Posterior cingulate gyrus (tissue), 11 donors: ENCODE measurements at places on chromosomes 7 and 10.

- no peak for DNase-seq
Measured at GRCh38 chr10:28906415-28906814, 229.1 kb downstream of the BAMBI start.

DNA sequence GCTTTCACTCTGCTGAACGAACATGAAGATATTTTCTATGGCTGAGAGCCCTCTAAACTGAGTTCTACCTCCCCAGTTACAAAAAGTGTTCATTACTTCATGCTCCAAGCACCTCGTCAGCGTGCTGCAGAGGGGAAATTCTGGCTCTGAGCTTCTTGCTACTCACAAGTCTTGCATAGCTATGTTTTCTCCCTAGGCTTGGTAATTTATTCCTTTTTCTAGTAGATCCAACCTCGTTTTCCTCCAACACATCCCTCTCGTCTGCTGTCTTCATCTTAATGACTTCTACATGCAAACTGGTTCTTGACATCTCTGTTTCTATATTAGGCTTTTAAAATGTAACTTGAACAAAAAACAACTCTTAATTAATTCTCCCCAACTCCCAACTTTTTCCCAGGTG lies 1034.5 kb downstream of the REEP3 start:
- no peak for DNase-seq

- no peak for DNase-seq
Measured at GRCh38 chr7:155594163-155594732, 47.9 kb upstream of the CNPY1 start.

DNA sequence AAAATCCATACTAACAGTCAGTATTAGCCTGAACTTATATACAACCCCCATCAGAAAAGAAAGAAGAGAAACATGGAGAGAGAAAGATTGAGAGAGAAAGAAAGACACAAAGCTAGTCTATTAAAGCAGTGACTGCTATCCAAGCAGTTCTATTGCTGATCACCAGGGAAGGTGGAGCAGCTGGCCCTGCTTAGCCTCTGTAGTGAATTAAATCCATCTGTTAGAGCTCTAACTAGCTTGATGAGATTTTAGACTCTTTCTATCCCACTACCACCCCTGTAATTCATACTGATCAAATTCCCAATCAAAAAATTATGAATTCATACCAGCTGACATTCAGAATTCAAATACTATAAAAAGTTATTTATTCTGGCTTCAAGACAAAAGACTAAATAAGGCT lies 486.0 kb upstream of the LRRN3 start:
- DNase-seq, result no peak

DNA sequence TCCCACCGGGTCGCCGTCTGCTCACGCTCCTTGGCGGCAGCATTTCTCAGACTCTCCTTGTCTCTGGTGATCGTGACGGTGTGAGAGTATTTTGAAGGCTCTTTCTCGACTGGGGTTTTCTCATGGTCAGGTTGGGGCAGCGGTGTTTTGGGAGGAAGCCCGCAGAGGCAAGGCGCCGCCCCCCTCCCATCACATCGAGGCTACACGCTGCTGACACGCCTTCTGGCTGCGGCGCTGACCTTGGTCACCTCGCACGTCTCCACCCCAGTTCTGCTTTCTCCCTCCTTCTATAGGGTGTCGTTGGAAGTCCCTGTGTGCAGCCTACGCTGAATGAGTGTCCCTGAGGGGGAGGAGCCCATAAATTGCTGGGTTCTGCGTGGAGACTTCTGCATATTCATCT lies 55.2 kb downstream of the GLRX3 start:
- no peak for DNase-seq

DNA sequence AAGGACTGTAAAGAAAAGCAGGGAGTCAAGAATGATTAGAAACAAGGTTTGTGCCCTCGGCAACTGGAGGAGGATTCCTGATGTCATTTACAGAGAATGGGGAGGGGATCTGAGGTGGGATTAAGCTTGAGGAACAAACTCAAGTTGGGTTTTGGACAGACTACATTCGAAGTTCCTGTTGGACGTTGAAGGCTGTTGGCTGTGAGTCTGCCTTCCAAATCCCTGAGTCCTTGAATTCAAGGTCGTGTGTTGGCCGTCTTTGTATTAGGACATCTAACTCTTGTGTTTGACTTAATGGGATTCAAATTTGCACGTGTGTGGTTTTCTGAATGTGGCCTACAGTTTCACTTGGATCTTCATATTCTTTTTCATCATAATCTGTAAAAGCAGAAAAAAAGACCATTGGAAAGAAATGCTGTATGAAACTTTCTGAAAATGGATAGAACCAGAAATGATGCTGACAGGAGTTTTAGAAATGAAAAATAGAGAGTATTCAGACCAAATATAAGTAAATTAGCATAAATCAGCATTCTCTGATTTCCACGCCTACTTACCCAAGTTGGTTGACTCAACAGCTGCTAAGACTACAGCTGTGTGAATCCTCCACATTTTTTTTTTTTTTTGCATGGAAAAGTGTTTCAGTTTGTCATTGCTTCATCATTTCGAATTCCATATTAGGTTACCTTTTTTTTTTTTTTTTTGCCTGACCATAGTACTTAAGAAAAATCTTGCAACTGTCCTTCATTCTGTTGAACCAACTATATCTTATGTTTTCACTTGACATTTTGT lies 94.8 kb downstream of the KIAA1217 start:
- DNase-seq, result no peak

- no peak for DNase-seq
Measured at GRCh38 chr7:93475811-93476210, 98.7 kb downstream of the CALCR start.

GRCh38 chr7:50665403-50666123 lies 100.4 kb upstream of the DDC start:
- no peak for DNase-seq

GRCh38 chr7:55517191-55517633 lies 55.1 kb downstream of the VOPP1 start:
- DNase-seq, result no peak

DNA sequence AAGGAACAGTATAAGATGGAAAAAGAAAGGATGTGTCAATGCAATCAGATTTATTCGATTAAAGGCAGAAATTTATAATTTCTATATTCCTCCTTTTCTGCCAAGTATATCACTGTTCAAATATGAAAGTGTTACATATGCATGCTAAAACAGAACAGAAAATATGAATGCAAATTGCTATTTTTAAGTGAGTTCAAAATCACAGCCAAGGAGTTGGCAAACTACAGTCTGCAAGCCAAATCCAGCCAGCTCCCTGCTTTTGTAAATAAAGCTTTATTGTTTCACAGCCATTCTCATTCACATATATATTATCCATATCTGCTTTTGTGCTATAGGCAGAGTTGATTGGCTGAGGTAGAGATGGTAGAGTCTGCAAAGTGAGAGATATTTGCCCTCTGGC lies 747.2 kb downstream of the ANKRD7 start:
- no peak for DNase-seq

DNA sequence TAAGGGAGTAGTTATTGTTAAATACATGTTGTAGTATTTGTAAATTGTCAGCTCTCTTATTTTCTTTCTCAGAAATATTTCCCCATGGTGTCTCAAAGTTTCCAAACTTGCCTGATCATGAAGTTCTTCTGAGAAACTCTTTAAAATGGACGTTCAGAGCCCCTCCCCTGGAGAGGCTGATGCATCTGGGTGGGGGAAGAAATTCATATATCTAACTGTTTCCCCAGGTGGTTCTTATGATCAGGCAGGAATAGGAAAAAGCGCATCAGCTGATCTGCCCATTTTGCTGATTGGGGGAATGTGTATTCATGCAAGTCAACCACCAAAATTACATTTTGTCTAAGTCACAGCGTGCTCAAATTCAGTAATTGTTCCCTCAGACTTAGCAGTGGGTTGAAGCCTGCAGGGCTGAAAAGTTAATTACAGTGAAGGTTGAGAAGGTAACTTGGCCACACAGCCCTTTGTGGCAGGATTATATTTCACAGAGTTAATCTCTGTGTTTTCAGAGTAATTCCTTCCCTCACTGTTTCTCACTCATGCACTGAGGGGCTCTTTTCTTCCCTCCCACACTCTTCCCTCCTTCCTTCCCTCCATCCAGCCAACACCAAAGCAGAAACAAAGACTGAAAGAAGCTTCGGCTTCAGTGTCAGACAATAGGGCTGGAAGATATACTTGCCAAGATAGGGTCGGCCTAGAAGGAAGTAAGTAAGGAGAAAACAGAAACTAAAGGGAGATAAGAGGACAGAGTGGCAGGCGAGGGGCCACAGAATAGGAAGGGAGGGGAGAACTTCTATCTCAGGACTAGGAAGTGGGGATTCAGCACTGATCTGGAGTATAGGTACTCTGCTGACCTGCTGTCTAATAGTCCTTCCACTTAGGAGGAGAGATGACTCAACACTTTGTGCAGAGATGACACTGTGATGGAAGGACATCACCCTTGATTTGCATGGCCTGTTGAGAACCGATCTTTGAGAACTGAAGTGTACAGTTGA lies 50.5 kb upstream of the STARD3NL start:
- DNase-seq, result no peak

GRCh38 chr7:157233677-157234076 lies 95.0 kb downstream of the UBE3C start:
- DNase-seq, result no peak

DNA sequence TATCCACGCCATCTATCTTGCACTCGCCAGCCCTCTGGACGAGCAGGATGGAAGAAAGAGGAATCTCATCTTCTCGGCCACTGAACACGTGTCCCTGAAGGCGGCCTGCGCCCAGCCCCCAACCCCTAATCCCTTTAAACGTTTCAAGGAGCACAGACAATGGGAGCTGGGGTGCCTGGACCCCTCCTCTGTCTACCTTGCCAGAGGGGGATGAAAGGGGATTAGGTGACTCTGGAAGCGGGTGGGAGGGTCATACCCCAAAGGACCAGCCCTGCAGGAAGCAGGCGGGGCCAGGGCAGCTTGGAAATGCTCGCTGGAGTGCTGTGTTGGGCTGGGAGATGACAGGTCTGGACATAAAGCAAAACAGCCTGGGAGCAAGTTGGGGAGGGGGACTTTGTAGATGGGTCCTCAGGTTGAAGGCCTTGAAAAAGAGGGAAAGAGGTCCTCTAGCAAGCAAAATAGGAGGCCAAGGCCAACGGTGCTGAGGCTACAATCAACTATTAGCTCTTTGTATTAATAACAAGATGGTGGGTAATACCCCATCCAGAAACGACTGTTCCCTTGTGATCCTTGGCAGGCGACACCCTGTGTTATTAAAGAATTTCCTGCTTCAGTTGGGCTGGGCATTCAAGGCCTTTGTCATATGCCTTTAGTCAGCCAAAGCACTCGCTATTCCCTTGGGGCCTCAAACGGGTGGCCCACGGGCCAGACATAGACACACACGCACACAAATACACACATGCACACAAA lies 126.5 kb upstream of the UNC5B start:
- no peak for DNase-seq

GRCh38 chr7:28847176-28847575 lies 111.0 kb downstream of the TRIL start:
- no peak for DNase-seq

- no peak for DNase-seq
Measured at GRCh38 chr10:44749151-44749550, 162.0 kb upstream of the TMEM72 start.

- DNase-seq, result no peak
Measured at GRCh38 chr7:127527561-127527960, 57.8 kb downstream of the GCC1 start.

DNA sequence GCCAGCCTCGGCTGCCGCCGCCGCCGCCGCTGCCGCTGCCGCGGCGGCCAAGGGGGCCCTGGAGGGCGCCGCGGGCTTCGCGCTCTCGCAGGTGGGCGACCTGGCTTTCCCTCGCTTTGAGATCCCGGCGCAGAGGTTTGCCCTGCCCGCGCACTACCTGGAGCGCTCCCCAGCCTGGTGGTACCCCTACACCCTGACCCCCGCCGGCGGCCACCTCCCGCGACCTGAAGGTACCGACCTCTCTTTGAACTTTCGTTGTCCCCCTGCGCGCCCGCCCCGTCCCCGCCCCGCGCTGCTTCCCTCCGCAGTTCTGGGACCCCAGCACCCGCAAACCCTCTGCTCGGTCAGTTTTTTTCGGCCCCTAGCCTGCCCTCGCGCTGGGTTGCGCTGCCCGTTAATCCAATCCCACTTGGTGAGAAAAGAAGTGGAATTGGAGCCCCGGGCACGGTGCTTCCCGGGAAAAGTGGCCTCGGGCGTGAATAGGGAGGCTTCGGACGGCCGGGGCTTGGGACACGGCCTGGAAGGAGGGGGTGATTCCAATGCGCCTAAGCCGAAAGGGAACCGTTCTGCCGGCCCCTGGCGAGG lies 543 bp downstream of the HMX3 start:
- no peak for DNase-seq

- DNase-seq, result no peak
Measured at GRCh38 chr7:3274131-3274530, 26.9 kb upstream of the SDK1 start.

GRCh38 chr7:153100691-153101237 lies 341.2 kb downstream of the ACTR3B start:
- no peak for DNase-seq

- no peak for DNase-seq
Measured at GRCh38 chr10:131024259-131025131, 287.0 kb downstream of the TCERG1L start.

- DNase-seq, result no peak
Measured at GRCh38 chr10:78212786-78213175, 179.1 kb downstream of the RPS24 start.

GRCh38 chr7:44505595-44505994 lies 15.1 kb upstream of the NUDCD3 start:
- DNase-seq, result no peak

DNA sequence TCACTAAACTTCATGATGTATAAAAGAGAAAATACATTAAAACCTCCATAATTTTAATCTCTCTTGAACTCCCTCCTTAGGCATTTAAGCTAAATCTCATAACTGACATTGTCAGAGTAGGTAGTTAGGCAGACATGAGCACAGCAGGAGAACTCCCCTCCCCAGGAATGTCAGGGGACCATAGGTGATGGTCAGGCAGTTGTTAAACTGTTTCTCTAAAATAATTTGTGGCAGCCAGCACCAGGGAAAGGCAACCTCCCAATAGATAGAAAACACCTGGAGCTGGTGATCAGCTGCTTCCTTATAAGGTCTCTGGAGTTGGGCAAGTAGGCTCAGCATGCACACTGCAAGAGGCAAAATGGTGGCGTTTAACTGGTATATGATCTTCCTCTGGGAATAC lies 73.0 kb downstream of the TPK1 start:
- no peak for DNase-seq

DNA sequence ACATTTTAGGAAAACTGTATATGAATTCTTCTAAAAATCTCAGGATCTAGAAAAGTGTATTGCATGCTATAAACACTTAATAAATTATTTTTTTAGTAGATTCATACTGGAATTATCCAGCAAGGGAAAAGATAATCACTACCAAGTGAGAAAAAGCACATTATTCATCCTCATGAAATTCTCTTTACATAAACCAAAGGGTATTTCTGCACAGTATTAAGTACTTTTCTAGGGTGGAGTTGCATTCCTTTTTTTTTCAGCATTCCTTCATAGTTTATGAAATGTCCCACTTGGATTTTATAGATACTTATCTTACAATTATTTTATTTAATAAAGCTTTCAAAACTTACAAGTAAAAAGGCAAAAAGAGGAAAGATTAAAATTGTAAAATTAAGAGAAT lies 403.3 kb downstream of the HGF start:
- no peak for DNase-seq

GRCh38 chr10:72812415-72812752 lies 81.2 kb upstream of the OIT3 start:
- no peak for DNase-seq

GRCh38 chr7:25804154-25804553 lies 347.8 kb upstream of the NFE2L3 start:
- no peak for DNase-seq

GRCh38 chr7:129780974-129781927 lies 169.7 kb downstream of the NRF1 start:
- no peak for DNase-seq

GRCh38 chr7:42673951-42674350 lies 237.9 kb downstream of the C7orf25 start:
- no peak for DNase-seq

- no peak for DNase-seq
Measured at GRCh38 chr10:88693392-88694020, 12.5 kb upstream of the LIPK start.
